Suppressor macrophage (primary cell): ENCODE measurements at places on chromosomes 16 and 17.
A peak's percentile ranks its signal among the peaks of the same experiment; 100 is the strongest.

DNA sequence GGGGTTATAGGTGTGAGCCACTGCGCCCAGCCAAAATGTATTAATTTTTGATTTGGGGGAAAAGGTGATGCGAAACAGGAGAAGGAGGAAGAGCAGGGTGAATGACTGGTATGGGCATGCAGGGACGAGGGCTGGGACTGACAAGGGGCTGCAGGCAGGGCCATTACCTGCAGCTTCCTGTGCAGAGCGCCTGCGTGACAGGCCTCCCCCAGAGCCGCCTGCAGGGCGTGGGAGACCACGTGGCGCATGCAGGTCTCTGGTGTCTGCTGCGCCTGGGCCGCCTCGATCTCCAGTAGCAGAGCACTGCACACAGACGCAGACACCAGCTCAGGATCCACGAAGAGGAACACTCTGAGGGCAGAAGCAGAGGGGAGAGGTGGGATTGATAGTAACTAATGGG, 32.4 kb downstream of the PIK3R6 start:
- no peak for DNase-seq

- DNase-seq, result no peak
These were observed 40.6 kb upstream of the CACNG4 start for GRCh38 chr17:66923886-66924285.

GRCh38 chr17:41334385-41335305, 16.0 kb downstream of the KRT33A start:
- DNase-seq, result no peak

DNA sequence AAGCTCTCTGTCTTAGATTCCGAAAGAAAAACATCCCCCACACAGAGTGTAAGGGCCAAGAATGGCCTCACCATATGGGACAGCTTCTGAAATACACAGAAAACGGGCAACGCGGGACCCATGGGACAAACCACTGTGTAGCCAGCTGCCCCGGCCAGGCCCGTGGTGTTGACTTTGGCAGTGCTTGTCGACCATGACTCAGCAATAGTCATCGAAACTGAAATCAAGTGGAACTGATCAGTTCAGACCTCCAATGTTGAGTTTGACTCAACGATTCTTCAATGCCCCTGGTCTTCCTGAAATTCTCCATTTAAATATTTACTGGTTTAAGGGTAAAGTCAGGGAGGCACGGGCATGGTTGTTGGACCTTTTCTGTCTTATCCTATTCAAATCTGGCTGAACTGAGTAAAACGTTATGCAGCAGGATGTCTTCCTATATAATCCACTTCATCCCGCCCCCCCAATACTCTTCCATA, 27.5 kb downstream of the ZFHX3 start:
- DNase-seq, result no peak

DNA sequence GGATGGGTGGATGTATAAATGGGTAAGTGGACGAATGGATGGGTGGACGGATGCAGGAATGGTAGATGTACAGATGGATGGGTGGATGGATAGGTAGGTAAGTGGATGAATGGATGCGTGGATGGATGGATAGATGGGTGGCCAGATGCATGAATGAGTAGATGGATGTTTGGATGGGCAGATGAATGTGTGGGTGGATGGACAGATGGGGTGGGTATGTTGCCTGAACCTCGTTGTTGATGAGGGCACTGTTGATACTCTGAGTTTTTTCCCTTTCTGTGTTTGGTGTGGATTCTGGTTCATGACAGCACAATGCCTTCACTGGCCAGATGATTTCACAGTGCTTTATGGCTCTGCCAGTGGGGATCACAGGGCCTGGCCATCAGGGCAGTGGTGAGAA, 208.3 kb downstream of the NPIPB11 start:
- no peak for DNase-seq

DNA sequence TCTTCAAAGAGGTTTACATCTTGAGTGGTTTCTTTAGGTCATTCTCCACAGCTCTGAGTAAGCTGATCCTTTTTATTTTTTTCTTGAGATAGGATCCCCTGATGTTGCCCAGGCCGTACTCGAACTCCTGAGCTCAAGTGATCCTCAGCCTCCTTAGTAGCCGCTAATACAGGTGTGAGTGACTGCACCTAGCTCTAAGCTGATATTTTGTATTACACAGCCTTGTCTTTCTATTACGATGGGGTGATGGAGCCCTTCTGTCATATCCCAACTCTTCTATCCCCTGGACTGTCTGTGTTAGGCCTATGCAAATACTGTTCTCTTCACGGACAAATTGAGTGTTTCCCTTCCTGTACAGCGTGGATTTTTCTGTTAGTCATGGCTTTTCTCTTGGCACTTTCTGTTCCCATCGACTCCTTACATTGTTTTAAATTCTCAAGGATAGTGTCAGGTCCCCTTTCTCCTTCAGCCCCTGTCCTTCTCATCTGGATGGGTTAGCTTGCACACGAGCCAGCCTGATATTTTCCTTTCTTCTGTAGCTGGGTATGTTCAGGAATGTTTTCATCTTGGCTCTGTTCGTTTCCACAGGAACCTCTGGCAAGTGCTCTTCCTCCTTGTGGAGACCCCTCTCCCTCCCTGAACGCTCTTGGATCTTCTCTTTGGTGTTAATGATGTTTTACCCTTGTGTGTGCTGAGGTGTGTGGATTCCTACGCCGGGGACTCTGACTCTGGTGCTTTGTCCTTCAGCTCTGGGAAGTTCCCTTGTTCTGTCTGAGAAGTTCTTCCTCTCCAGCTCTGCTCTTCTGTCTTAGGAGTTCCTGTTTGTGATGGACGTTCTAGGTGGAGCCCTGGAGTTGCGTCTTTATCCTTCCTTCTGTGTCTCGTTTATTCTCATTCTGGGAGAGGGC, 2.3 kb downstream of the BANP start:
- DNase-seq, result peak; percentile 87

GRCh38 chr17:38563362-38564253, 42.1 kb downstream of the SRCIN1 start:
- DNase-seq, result no peak

GRCh38 chr17:45306623-45307022, 10.2 kb downstream of the MAP3K14 start:
- DNase-seq, result no peak

DNA sequence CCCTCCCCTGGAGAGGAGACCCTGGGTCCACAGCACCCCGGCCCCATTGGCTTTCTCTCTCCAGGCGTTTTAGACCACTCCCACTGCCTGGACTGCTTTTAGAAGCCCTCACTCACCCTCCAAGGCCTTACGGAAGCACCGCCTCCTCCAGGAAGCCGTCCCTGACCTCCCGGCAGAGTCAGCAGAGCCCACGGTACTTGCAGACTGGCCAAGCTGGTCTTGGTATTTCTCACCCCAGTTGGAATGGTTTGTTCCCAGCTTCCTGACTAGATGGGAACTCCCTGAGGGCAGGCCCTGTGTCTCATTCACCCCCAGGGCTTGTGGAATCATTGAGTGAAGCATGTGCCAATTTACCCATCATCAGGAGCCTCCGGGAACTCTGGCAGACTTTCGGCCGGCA, 9.2 kb downstream of the SCGB1C2 start:
- DNase-seq, result no peak
